HTR-8/SVneo (cell line): ENCODE measurements at places on chromosomes 1 and 21.

DNA sequence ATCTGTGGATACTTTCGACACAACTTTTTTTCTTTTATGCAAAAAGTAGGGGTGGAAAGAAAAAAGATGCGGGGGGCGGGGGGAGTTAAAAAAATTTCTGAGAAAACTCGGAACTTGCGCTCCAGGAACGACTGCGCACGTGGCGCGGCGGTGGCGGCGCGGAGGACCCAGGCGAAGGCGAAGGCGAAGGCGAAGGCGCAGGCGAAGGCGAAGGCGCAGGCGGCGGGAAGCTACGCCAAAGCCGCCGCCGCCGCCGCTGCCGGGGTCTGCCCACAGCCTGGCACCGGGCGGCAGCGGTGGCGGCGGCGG lies 208 bp upstream of the BARHL2 start:
- DNase-seq, result no peak

GRCh38 chr1:38014171-38014570 lies 1.6 kb downstream of the UTP11 start:
- no peak for DNase-seq

DNA sequence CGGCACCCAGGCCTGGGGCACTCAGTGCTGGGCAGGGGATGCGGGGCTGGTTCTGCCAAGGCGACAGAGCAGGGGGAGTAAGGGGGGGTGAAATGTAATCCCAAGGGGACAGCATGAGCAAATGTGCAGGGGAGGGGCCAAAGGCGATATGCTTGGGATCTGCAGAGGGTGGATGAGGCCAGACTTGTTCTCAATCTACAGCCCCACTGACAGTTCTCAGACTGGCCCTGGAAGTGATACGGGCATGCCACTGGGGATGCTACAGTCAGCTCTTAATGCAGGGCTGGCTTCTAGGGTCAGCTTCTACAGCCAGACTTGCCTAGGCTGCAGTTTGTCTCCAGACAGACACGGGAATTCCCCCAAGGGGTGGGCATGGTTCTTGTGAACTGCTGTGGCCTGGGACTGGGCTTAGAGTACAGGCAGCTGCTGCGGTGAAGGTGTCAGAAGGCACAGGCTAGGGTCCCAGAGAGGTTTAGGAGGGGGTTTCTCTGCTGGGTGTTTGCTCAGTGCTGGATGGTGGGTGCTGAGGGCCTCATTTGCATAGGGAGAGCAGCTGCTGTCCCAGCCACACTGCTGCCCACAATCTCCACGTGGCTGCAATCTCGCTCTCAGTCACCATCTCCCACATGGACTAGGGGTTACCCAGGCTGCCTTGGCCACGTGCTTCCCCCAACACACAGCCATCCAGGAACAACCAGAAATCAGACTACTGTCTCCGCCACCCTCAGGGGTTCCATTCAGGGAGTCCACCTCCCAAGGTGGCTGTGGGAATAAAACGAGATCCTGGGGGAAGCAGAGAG lies 190.1 kb downstream of the HIVEP3 start:
- DNase-seq, result no peak

DNA sequence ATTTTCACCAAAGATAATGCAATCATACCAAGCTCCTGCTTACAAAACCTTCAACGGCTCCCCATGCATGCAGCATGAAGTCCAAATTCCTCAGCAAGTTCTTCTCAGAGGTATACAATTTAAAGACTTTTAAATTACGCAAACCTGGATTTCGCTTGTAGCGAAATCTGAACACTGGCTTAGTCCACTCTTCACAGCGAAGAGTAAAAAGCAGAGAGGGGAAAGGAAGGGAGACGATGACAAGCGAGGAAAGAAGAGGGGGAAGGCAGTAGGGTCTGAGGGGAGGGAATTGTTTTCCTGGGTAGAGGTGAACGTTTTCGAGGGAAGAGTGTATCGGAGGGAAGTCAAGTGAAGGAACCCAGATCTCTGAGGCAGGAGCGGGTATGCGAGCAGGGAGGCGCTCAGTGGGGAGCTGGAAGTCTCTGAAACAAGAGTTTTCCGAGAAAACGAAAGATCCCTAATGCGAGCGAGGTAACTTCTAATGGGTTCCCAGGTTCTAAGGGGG lies 790 bp downstream of the TESK2 start:
- DNase-seq, result no peak

DNA sequence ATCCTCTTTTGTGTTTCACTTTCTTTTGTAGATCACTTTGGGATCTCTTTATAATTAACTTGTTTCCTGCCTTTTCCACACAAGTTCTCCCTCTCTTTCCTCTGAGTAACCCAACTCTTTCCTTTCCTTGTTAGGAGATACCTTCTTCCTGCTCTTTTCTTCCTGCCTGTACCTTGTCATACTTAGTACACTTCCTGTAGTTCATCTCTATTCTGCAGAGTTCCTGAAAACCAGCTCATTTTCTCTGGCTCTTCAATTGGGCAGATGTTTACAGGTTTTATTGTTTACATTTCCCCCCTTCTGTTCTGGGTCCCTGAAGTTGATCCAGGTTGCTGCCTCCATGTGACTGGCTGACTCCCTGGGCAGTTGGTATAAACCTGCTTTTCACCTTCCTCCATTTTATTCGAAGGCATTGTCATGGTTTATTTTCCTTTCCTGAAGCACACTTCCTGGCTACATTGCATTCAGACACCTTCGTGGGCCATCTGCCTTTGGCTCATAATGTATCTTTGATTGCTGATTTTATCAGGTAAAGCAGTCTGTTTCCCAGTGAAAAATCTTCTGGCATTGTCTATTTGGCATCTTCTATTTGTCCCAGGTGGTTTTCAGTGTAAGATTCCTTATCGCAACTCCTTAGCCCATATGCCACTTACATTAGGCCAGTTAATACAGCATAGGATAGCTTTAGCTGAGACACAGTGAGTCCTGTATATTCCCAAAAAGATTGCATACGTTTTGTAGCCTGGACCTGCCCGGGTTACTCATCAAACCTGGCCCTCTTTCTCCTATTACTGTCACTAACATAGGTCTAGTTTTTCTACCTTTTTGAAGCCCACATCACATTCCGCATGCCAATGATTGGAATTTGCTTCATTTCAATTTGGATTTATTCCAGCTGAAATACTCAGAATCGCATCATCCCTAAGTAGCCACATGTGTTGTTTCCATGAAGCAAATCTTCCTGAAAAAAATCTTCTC lies 15.4 kb downstream of the CTH start:
- DNase-seq, result no peak

GRCh38 chr1:154884869-154885701 lies 15.0 kb upstream of the KCNN3 start:
- no peak for DNase-seq

GRCh38 chr1:200166411-200166810 lies 138.9 kb downstream of the NR5A2 start:
- DNase-seq, result no peak

- DNase-seq, result no peak
Observed at GRCh38 chr1:41103766-41104165, 82.2 kb upstream of the SLFNL1 start.

GRCh38 chr1:228058949-228059633 lies 23.4 kb upstream of the ARF1 start:
- no peak for DNase-seq

DNA sequence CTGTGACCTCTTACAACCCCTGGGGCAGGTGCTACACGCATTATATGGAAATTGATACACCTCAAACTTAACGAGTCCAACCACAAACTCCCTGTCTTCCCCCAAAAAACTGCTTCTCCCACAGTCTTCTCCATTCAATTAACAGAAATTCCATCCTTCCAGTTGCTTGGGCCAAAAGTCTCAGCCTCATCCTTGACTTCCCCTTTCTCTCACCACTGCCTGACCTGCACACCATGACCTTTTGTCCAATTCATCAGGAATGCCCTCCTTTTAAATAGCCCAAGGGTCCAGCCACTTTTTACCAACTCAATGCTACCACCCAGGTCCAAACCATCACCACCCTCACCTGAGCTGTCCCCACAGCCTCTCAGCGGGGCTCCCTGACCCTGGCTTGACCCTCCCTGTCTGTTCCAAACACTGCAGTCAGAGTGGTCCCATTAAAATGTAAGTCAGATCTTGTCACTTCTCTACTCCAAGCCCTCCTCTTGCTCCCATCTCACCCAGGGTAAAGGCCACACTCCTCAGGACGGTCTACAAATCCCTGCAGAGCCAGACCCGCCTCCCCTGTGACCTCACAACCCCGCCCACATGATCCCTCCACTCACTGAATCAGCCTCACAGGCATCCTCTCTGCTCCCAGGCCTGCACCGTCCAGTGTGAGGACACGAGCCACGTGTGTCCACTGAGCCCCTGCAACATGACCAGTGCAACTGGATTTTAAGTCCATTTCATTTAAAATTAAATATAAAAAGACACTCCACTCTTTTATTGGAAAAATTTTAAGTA lies 18.5 kb downstream of the KCNN3 start:
- no peak for DNase-seq

DNA sequence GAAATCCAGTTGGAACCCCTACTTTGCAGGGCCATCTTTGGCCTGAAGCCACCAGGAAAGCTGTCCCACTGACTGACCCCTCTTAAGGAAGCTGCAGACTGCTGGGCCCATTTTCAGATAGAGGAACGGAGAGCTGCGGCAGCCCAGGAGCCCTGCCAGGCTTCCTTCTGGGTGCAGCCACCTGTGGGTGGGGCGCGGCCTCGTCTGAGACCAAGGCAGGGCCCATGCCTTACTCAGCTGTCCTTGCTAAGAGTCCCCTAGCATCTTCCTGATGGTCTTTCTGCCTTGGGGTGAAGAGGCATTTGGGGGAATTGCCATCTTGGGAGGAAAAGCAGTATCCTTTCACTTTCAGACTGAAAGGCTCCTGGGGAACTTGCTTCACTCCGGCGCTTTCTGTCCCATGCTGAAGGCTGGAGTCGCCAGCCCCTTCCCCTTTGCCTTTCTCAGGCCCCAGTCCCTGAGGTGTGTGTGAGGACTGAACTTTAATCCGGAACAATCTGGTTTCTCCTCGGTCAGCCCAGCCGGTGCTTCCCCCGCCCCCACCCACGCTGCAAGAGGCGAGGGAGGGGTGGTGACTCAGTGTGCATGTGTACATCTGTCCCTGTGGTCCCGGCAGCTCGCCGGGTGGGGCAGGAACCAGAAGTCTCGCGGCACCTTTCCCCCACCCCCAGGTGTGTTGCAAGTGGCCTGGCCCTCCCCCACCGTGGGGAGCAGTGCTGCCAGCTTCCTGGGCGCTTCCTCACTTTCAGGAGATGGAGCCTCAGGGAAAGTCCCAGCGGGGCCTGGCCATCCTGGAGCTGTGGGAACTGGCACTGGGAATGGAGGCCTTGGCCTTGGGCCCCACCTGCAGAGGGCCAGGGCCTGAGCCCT lies 5.1 kb downstream of the ZC3H12A start:
- DNase-seq, result peak; percentile 76
